Activated naive CD4-positive, alpha-beta T cell (primary cell): ENCODE measurements at places on chromosomes 7 and 10.
A peak's percentile ranks its signal among the peaks of the same experiment; 100 is the strongest.

DNA sequence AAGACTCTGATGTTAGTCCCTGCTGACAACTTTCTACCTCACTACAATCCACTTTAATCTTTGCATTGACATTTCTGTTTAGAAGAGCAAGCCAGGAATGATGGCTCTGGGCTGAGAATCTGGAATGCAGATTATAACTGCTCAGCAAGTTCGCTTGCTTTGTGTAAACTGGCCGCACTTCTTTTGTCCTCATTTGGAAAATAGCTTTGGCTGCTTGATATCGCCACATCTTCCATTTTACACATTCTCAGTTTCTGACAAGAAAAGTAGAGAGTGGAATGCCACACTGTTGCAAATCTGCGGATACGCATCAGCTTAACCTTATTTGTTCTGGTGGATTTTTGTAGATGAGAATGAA lies 429.8 kb downstream of the KCNMA1 start:
- DNase-seq: no peak

- DNase-seq: no peak
Measured at GRCh38 chr7:94030634-94031033, 26.5 kb upstream of the BET1 start.

DNA sequence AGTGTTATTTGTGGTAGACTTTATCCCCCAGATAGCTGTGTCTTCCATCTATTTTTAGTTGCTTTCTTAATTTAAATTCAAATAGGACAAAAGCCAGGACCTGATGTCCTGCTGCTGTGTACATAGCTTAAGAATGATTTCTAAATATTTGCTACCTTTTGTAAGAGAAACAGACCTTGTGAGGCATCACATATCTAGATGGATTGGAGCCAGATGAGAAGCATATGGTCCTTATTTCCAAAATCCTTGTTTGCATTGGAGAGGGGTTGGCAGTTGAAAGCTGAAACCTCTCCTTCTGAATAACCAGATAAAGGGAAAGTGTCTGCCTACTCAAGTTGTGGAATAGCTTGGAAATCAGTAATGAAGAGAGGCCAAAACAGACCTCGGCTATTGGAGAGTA lies 50.7 kb upstream of the AMPH start:
- no peak for DNase-seq

GRCh38 chr7:107045195-107045960 lies 873 bp downstream of the PRKAR2B start:
- DNase-seq: no peak

DNA sequence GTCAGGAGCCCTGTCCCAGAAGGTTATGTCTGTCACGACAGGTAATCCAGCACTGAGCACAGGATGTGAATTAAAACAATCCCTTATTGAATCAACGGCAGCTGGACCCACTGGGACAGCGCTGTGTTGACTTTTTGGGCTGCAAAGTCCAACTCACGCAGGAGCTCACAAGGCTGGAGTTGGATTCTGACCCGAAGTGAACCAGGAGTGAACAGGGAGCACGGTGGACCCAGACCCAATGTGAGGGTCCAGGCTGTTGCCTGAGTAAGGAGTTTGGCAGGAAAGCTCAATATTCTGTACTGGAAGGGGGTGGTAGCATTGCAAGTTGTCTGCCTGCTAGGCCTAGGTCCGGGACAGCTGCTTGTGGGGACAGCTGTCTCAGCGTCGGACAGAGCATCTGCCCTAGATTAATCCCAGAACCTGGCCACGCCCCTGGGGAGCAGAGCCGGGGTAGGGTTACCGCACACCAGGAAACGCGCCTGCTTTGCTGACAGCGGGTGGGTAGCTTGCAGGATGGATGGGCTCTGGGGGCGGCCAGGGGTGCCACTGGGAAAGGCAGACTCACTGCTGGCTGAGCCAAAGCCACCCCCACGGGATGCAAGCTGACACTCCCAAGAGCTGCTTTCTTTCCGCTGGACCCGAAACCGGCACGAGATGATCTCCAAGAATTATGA lies 24.0 kb downstream of the COL26A1 start:
- no peak for DNase-seq

DNA sequence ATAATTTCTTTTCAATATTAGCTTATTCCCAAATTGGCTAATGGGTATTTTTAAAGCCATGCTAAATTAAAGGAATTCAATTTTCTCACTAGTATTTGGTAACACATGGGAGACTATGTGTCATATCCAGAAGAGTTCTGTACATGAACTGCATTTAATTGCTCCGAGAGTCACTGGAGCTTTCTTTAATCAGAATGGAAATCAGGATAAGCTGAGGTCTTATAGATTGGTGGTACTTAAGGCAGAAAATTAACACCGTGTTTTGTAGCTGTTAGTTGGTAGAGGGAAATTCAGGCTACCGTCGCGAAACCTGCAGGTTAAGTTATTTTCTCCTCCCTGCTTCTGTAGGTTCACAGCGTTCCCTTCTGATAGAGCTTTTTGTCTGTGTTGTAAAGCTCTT lies at the start of gene WEE2:
WEE2 (plus strand) TSS at position 3 of the 400 bp plus-strand sequence. CDS start 406 bp downstream, outside the sequence.
- no peak for DNase-seq

GRCh38 chr7:139744768-139745677 lies 32.8 kb downstream of the HIPK2 start:
- no peak for DNase-seq

- DNase-seq: no peak
Measured at GRCh38 chr7:117259615-117260014, 63.2 kb downstream of the WNT2 start.

- DNase-seq: no peak
Measured at GRCh38 chr10:79250259-79250658, 97.0 kb upstream of the PPIF start.

DNA sequence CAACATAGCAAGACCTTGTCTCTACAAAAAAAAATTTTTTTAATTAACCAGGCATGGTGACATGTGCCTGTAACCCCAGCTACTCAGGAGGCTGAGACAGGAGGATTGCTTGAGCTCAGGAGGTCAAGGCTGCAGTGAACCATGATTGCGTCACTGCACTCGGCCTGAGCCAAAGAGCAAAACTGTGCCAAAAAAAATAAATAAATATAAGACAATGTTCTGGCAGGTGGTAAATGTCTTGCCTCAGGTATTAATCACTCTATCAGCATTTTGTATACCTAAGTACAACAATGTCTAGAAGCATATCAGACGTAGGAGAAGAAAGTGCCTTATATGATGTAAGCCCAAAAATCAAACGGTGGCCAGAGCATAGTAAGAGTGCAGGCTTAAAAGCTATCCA lies 427.8 kb upstream of the C7orf33 start:
- DNase-seq: no peak

DNA sequence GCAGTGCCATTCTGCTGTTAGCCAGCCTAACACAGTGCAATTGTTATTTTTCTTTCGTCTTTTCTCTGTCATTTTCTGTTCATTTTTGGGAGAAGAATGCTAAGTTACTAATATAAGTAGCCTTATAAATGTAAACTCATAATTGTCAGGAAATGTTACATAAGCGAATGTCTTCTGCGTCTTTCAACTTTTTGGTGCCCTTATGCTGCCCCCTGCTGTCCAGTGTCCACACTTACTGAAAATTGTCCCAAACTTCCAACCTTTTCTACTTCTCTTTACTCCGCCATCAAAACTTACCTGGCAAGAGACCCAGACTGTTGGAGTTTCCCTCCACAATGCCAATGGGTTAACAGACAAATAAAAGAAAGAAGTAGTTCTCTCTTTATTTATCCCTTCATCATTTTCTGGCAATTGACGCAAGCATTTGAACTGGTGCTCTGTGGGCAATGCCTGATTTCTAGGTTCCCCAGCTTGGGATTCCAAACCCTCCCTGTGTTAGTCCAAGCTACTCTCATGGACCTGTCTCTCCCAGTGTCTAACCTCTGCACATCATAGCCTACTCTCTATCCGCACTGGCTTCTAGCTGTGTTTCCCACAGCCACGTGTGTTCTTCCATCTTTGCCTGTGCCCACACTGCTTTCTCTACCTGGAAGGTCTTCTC lies 21.0 kb upstream of the EPC1 start:
- DNase-seq: peak; percentile 31

DNA sequence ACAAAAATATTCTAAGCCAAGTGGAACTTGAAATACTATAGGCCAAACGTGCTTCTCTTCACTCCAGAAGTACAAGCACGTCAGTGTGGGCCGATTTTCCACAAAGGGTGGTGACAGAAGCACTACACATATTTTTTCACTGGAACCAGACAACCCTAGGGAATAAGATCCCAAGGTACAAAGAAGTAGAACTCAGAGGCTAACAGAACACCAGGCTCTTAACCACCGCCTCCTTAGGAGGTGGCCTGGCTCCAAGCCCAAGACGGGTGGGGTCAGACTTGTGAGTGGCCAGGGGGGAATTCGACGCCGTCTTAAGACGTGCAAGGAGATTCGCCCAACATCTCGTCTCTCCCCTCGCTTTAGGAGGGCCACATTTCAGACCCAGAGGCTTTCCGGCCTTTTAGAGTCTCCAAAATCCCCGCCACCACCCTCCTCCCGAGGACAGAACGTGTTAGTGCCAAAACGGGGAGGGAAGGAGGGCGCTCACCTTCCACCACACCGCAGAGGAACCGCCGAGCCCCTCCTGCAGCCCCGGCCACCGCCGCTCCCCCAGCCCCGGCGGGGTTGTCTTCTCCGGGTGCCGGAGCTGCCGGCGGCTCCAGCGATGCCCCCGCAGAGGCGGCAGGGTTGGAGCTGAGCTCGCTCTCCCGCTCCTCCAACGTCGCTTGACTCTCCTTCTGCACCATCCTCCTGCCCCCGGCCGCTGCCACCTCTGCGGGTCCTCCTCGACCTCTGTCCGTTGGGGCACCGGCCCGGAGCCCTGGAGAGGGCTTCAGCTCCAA lies 716 bp downstream of the OGA start:
- no peak for DNase-seq
